Astrocyte of the spinal cord (primary cell): ENCODE measurements at places on chromosomes 12 and 14.

DNA sequence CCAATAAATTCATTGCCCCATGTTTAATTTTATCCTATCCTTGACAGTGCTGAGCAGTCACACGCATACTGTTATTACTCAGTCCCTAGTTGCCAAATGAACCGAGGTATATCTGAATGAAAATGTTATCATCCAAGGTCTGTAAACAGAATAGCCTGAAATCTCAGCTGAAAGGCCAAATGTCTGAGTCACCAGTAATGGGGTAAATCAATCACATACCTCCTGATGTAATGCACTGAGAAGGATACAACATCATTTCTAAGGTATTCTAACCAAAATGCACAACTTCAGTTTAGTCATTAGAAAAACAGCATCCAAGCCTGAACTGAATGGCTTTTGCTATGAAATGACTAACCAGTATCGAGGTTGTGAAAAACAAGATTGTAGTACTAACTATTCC lies 228.6 kb downstream of the DPF3 start:
- DNase-seq = peak; percentile 97

- DNase-seq = peak; percentile 89
These were observed 8.5 kb upstream of the PTPRB start for GRCh38 chr12:70645494-70646317.

- no peak for DNase-seq
These were observed 466.0 kb downstream of the RAD51B start for GRCh38 chr14:68285421-68286179.

- DNase-seq = no peak
These were observed 503.0 kb downstream of the NPAS3 start for GRCh38 chr14:33441633-33442032.

DNA sequence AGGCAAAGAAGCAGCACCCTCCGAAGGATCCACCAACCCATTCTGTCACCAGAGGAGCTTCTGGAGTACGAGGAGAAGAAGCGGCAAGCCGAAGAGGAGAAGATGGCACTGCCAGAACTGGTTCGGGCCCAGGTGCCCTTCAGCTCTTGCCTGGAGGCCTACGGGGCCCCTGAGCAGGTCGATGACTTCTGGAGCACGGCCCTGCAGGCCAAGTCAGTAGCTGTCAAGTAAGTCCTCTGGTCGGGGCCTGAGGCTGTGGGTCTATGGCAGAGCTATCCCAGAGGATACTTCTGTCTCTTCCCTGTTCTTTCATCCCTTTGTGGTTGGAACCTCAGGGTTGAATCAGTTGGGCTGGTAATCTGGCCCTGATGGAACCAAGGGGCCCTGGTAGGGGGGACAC lies 5.9 kb upstream of the TPI1 start:
- DNase-seq = no peak

GRCh38 chr14:21300892-21301291 lies 21.0 kb downstream of the RPGRIP1 start:
- no peak for DNase-seq

DNA sequence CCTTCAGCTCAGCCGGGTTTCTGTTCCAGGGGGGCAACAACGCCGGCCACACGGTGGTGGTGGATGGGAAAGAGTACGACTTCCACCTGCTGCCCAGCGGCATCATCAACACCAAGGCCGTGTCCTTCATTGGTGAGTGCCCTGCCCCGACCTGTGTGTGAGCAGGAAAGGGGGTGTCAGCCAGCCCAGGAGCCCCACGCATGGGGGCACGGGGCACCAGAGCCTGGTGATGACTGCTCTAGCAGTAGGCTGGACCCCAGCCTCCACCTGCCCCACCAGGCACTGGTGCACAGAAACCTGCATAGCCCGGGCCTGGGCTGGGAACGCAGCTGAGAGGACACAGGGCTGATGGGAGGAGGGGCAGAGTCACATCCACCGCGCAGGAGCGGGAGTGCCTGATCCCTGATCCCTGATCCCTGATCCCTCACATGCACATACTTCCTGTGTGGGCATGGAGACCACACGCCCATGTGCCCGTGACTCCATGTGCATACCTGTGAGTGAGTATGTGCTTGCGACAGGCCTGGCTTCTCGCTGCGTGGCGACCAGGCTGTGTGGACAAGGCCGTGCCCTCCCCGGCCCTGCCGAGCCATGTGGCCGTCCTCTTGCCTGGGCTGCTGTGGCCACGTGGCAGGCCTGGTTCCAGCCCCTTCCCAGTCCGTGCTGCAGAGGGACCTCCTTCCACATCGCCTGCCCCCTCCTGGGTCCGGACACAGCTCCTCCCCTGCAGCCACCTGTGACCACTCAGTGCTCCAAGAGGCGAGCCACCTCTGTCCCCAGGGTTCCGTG lies 11.2 kb downstream of the ADSS1 start:
- no peak for DNase-seq

DNA sequence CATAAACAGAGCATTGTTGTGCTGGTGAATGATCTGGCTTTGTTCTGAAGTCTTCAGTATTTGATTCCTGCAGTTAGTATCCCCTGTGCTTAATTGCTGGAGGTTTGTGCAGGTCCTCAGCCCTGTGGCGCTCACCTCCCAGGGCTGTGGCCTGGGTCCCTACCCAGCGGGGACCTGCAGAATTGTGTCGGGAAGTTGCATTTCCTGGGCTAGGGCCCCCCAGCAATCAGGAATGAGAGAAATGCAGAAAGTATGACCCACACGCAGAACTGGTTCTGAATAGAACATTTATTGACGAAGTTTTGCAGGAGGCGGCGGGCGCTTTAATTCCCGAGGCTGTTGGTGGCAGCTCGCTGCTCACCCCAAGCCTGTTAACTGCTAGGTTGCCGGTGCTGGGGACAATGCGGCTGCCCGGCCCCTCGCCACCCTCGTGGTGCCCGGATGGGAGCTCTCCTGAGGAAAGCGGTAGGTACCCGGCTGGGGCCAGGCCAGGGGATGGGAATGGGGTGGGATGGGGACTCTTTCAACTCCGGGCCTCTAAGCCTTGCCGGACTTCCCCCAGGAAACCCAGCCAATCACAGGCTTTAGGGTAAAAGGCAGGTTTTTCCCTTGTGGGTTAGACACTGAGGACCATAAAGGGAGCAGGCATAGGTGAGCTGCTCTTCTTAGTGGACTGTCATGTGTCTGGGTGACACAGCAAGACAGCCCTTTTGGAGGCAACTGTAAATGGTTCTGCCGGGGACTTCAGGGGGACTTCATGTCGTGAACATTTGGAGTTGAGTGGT lies 11.6 kb downstream of the PLEKHG3 start:
- peak; percentile 49 for DNase-seq

- DNase-seq = peak; percentile 61
These were observed 95.5 kb upstream of the ETV6 start for GRCh38 chr12:11553871-11554533.

DNA sequence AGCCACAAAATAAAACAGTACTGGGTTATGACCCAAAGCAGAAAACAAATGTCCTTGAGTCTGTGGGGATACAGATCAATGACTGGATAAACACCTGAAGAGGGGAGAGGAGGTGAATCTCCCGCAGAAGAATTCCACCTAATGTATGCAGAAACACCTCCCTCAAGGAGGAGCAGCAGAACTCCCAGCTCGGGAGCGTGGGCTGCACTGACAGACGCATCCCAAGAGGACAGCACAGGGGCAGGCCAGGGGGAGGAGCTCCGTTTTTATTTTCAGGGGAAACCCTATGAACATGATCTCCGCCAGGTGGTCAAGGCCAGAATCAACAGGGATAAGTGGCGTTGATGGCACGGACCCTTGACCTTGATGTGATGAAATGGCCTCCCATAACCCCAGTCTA lies 41.8 kb upstream of the PPP2R5C start:
- no peak for DNase-seq

- no peak for DNase-seq
These were observed 426.0 kb downstream of the FUT8 start for GRCh38 chr14:65838565-65838964.

- no peak for DNase-seq
These were observed 39.8 kb downstream of the BAZ1A start for GRCh38 chr14:34835312-34835711.

- peak; percentile 53 for DNase-seq
These were observed 115.5 kb upstream of the G2E3 start for GRCh38 chr14:30443368-30444007.

DNA sequence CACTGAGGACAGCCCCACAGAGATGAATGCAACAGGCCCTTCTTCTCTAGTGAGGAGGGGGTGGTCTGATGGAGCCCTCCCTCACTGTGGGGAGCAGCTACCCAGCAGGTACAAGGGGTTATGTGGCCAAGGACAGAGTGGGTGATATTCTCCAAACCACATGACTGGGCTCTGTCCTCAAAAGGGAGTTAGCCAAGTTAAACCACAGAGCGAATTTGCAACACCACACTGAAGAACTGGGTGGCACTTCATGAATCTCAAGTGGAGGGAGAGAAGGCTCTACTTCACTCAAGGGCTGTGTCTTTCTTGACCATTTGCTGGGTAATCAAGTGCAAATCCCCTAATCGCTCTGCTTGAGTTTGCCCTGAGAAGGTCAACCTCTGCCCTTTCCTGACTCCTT lies 12.5 kb downstream of the GPR68 start:
- no peak for DNase-seq

GRCh38 chr14:89013098-89013504 lies 188.7 kb downstream of the TTC8 start:
- DNase-seq = peak; percentile 20

GRCh38 chr14:30225176-30225575 lies 297.5 kb upstream of the PRKD1 start:
- no peak for DNase-seq

DNA sequence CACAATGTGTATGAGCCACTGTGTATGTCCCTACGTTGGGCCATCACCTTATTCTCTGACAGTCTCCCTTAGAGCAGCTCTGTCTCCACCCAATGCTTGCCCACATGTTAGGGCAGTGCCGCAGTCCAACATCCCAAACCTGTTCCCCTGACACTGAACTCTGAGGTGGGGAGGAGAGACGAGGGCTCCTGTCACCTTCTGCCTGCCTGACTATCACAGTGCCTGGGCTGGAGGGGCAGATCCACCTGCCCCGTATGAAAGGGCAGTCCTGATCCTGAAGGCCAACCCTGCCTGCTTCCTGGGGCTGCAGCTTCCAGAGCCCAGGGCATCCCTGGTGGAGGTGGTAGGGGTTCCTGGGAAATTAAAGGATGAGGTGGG lies 2.2 kb downstream of the TGM1 start:
- DNase-seq = no peak

GRCh38 chr12:120741476-120742421 lies 16.1 kb downstream of the ACADS start:
- no peak for DNase-seq

- no peak for DNase-seq
These were observed 182.7 kb downstream of the KTN1 start for GRCh38 chr14:55762595-55763232.

GRCh38 chr14:57057803-57058202 lies 210.9 kb downstream of the EXOC5 start:
- no peak for DNase-seq

DNA sequence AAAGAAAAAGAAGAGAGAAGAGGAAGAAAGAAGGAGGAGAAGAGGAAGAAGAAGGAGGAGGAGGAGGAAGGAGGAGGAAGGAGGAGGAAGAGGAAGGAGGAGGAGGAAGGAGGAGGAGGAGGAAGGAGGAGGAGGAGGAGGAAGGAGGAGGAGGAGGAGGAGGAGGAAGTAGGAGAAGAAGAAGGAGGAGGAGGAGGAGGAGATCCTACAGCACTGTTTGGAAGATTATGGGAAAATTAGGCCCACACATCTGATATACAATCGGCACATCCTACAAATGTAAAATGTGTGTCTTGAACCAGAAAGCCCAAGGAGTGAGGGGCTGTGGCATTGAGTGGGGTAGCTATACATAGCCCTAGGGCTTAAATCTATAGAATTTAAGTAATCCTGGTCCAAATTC lies 12.0 kb downstream of the BDKRB2 start:
- no peak for DNase-seq

- DNase-seq = peak; percentile 16
These were observed 170.6 kb downstream of the SLC2A13 start for GRCh38 chr12:39935275-39935674.

DNA sequence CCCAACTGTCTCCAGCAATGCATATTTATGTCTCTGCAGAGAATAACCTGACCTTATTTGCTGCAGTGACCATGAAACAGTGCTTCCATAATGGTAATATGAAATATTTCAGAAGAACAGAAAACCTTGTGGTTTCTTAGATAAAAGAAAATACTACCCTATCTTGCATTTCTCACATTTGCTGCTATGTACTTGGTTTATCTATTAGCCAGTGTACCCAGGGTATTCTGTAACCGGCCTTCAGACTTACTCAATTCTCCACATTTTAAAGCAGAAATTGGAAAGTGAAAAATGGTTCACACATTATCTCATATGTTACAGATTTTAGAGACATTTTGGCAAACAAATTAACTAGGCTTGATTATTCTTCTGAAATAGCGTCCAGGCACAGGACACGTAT lies 57.9 kb upstream of the CCDC91 start:
- DNase-seq = no peak

GRCh38 chr12:127728285-127728684 lies 538.7 kb upstream of the TMEM132C start:
- no peak for DNase-seq

DNA sequence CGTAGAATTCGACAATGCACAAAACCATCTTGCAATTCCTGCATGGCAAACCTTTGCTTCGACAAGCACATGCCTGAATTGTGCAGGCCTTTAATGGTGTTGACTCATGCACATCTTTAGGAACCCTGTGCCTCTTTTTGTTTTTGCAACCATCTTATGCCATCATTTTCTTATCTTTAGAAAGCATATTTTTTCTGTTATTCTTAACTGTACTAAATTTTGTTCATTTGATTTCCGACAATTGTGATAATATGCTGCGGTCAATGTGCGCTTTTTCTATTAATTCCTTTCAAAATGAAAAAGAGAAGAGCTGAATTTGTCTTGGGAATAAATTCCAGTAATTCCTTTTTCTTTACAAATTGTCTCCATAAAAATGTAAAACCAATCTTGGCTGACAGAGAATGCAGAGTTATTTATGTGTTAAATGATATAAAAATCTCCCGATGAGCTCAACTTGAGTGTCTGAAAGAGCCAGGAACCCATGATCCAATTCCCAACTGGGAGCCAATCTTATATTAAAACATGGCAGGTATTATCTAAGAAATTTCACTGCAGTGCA lies 20.1 kb upstream of the CDK17 start:
- no peak for DNase-seq

GRCh38 chr14:32939254-32940065 lies 781 bp downstream of the NPAS3 start:
- DNase-seq = peak; percentile 81

- no peak for DNase-seq
These were observed 9.3 kb upstream of the TAS2R46 start for GRCh38 chr12:11071414-11071813.

DNA sequence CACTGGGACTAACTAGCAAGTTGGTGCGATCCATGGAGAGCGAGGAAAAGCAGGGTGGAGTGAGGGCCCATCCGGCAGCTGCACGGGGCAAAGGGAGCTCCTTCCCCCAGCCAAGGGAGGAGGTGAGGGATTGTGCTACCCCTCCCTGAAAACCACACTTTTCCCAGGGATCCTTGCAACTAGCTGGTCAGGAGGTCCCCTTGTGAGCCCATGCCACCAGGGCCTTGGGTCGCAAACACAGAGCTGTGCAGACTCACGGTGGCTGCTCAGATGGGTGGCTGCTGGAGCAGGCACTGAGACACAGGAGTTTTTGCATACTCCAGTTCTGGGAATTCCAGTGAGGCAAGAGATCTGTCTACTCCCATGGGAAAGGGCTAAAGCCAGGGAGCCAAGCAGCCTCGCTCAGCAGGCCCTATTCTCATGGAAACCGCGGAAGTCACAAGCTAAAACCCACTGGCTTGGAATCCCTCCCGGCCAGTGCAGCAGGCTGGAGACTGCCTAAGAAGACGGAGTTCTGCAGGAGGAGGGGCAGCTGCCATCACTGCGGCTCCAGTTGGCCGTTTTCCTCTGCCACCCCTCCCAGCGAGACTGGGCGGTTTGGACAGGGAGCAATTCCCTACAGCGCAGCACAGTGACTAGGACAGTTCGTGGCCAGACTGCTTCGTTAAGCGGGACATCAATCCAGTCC lies 10.9 kb upstream of the ZNF705A start:
- peak; percentile 95 for DNase-seq
